ENCODE measurements at places on chromosomes 16 and 17.

DNA sequence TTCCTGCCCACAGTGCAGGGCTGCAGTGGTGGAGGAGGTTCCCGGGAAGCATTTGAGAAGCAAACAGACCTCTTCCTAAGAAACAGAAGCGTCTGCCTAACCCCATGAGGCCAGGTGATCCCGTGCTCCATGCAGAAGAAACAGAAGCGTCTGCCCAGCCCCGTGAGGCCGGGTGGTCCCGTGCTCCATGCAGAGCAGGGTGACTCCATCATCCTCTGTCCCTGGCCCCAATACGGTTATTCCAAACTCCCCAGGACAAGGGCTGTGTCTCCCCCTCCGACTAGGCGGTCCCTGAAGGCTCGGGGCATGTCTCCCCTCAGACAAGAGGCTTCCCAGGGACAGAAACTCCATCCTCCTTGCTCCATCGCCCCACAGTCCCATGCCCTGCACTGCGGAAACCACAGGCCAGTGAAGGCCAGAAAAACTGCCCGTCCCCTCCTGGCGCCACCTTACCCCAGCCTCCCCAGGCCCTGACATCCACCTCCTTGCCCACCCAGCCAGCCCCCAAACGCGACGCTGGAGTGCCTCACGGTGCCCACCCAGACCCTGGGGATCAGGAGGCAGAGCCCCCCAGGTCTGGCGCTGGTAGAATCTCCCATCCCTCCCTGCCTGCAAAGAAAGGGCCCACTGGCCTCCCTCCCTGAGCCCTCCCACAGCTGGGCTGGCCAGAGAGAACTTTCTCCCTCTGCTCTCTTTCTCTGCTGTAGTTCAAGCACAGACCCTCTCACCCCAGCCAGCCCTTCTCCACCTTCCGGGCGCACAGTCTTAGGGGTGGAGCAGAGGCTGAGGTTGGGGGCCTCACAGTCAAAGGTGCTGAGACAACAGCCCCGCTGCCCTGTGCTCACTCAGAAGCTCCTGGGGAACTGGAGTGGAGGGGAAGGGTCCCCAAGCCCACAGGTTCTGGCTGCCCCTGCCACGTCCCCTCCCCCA lies 30.6 kb upstream of the KRT17 start:
- peak; percentile 47 for DNase-seq

- DNase-seq: peak; percentile 92
Observed at GRCh38 chr17:42325026-42325425, 36.7 kb downstream of the STAT5A start.

DNA sequence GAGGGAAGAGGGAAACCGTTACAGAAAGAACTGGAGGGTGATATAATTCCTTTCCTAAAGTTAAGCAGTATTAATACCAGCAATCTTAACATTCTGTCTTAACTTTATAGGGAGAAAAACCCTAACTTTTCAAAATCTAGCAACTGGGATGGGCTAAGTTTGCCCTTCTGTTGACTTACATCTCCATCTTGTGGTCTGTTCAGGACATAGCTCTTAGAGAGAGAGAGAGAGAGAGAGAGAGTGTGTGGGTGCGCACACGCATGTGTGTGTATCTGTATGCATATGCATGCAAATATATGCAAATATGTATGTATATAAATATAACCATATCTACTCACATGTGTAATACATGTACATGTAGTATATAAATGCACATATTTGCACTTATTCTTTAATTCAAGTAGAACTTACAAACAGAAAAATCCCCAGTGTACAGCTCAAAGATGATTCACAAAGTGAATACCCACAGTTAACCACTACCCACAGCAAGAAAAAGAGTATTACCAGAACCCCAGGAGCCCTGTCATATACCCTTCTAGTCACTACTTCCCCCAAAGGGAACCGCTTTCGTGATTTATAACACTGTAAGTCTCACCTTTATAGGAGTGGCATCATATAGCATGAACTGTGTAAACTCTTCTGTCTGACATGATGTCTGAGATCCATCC lies 46.5 kb downstream of the STX8 start:
- DNase-seq: peak; percentile 36

DNA sequence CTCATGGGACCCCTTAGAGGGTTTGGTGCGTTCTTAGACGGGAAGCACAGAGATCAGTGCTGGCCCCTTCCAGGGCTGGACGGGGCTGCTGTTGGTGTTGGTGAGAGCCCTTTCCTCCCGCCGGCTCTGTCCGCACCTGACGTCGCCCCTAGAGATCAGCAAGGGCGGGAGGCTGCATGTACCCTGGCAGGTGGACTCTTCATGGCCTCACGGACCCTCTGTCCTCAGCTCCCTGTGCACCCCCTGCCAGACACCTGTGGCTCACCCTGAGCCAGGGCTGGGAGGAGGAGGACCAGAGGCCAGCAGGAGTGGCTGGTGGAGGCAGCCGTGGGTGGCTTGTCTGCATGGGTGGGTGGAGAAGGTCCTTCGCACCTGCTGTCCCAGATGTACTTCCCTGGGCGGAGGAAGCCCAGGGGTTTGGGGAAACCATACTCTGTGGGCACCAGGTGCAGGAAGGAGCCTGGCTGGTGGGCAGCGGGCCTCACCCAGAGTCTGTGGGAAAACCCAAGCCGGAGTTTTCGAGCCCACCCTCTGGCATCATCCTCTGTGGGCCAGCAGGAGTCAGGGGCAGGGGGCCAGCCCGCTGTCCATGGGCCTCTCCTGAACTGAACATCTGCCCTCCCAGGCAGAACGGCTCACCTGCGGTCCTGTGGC lies 348.6 kb downstream of the SEC14L1 start:
- DNase-seq: no peak

GRCh38 chr17:74744714-74745547 lies 3.5 kb upstream of the NHERF1 start:
- DNase-seq: peak; percentile 78

GRCh38 chr16:4847774-4848587 lies 700 bp downstream of the UBN1 start:
- peak; percentile 78 for DNase-seq

GRCh38 chr17:45739786-45740185 lies 44.3 kb upstream of the CRHR1 start:
- no peak for DNase-seq

Measured in MCF 10A (cell line).